ENCODE measurements at places on chromosomes 13 and 19.

DNA sequence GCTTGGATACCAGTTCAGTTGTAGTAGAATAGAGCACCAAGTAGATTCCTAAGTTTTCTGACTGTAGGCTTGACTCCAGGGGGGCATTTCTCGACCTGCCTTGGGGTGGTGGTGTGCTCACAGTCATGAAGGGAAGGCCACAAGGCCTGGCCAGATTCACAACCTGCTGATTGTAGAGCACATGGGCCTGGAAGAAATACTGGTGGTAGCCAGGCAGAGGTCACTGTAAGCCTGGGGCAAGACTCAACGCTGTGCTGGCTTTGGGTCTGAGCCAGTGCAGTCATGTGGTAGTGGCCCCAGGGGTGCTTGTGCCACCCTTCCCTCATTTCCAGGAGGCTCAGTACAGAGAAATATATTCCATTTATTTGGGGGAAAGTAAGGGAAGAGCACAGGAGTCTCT, 832.3 kb upstream of the SLC10A2 start:
- no peak for DNase-seq

DNA sequence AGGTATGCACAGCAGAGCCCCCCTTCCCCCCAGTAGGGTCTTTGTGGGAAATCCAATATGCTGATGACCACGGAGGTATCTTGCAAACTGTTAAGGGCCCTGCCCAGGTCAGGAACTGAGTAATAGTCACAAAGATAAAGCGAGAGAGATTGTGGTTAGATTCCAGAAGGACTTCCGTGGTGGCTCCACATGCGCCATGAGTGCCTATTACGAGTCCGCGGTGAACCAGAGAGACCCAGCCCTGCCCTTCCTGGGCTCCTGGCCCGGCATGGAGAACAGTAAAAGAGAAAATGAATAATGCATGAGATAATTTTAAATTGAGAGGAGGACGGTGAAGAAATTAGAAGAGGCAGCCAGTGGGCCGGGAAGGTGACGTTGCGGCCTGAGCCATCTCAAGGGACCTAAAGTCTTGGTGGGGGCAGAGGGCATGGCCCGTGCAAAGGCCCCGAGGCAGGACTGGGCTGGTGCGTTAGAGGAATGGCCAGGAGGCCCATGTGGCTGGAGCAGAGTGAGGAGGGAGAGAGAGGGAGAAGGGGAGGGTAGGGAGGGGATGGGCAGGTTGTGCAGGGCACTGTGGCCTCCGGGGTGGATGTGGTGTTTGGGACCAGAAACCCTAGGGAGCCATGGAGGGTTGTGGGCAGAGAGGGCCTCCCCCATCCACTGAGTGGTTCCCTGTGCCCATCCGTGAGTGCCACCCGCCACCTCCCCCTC, 46.6 kb upstream of the NFIC start:
- no peak for DNase-seq

DNA sequence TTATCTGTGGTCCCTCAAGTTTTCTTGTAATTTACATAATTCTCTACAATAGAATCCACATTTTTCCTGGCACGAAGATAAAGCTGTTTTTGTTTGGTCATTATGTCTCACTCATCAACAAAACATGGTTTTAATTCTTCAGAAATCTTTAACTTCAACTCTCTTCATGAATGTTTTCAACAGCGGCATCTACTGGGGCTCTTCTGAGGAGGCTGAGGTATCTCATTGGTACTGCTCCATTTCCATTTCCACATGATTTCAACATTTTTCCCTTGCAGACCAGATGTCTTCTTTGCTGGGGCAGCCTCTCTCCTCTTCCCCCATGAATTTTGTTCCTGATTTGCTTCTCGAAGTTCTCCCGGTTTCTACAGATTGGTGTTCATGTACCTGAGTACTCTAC, 5.8 kb upstream of the KBTBD7 start:
- DNase-seq = no peak

- DNase-seq = no peak
These were observed 10.6 kb downstream of the FUT6 start for GRCh38 chr19:5828661-5829566.

DNA sequence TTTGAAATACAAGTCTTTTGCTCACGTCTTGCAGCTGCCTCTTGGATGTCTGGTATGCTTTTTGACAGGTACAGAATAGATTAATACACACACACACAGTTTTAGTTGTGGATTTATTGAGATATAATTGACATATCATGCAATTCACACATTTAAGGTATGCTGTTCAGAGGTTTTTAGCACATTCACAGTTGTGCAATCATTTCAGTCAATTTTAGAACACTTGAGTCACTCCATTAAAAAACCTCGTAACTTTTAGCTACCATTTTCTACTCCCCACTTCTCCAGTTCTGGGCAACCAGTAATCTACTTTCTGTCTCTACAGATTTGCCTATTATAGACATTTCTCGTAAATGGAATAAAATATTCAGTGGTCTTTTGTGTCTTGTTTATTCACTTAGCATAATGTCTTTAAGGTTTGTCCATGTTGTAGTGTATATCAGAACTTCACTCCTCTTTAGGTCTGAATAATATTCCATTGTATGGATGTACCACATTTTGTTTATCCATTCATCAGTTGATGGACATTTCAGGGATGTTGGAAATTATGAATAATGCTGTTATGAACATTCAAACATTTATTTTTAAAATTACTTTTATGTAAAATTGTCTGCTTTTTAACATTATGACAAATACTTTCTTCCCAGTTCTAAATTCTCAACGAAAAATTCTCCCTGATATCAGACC, 2.5 kb upstream of the ZMYM2 start:
- no peak for DNase-seq

GRCh38 chr19:29539670-29540069, 13.9 kb downstream of the VSTM2B start:
- DNase-seq = no peak

Data from T-helper 9 cell (primary cell).